ENCODE measurements at places on chromosomes 7 and 10.

GRCh38 chr10:32693441-32693979 lies 247.6 kb downstream of the CCDC7 start:
- DNase-seq: no peak

- no peak for DNase-seq
Observed at GRCh38 chr7:18292584-18292983, 203.0 kb upstream of the HDAC9 start.

DNA sequence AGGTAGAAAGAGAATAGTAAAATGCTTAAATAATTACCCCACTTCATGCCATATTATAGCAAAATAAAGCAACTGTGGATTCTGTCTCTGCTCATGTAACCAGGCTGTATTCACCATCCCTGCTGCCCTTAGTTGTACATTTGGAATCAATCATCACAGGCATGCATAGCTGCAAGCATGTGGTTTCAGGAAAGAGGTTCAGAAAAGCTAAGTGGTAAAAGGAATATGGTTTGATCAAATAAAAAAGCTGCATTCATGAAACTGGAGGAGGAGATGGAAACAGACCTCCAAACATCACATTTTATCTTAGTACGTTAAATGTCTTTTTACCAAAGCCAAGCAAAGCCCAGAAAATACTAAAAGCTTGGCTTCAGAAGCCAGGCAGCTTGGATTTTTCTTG lies 81.3 kb downstream of the ADAM22 start:
- DNase-seq: no peak

- peak; percentile 92 for DNase-seq
Observed at GRCh38 chr10:78407009-78407711, 373.5 kb downstream of the RPS24 start.

GRCh38 chr10:5818894-5819293 lies 5.7 kb upstream of the GDI2 start:
- no peak for DNase-seq

DNA sequence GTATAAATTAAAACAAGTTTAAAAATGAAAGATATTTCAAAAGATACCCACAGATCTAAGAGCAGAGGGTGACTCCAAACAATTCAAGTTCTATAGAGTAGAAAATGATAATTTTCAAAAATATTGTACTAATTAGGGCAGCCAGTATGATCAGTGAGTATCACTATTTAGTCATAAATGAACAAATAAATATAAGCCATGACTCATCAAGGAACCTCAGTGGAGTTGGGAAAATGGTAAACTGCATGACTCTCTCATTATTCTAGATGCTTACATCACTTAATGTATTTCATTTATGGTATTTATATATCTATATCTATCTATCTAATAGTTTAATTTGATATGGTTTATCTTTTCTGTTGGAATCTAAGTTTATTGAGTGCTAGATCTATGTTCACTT lies 94.3 kb downstream of the THSD7A start:
- DNase-seq: peak; percentile 38

GRCh38 chr10:16392531-16393069 lies 44.2 kb upstream of the PTER start:
- no peak for DNase-seq

DNA sequence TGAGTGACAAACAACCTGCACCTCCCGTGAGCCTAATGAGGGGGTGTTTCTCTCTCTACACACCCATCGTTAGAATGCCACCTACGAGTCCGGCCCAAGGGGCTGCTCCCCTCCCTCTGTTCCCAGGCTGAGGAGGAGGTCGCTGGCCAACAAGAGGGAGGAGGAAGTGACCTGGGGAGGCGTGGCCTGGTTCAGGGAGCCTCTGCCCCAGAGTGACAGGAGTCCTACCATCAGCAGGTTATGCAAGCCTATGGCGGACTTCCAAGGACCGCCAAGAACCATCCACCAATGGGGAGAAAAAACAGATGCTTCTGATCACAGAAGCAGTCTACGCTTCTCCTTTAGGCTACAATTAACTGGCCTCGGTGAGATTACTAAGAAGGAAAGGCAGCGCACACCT lies 12.3 kb upstream of the EGFR start:
- DNase-seq: no peak

GRCh38 chr10:8898745-8899330 lies 844.4 kb downstream of the GATA3 start:
- no peak for DNase-seq

All from astrocyte of the spinal cord (primary cell).